ENCODE measurements at places on chromosomes 5 and 9. TPM values are rescaled to one million over a fixed set of nuclear protein-coding genes. Genes with fewer than 3 reads are reported as not detected.

Gene CER1
- total RNA-seq = not detected

Gene ABO
- not detected for total RNA-seq

Gene DOLK
- 29.9 TPM for total RNA-seq

Gene AHRR
- 6.2 TPM for total RNA-seq

Gene TMEM141
- total RNA-seq = 56.5 TPM

Gene NUDT2
- 21.8 TPM for total RNA-seq

Gene CARTPT
- total RNA-seq = not detected

Gene CAMK2A
- total RNA-seq = 0.77 TPM

Gene VLDLR
- total RNA-seq = 26.3 TPM

Gene TMOD1
- 2.6 TPM for total RNA-seq

Gene KIF4B
- total RNA-seq = under 0.01 TPM

Gene SHOC1
- under 0.01 TPM for total RNA-seq

Gene DPYSL3
- 135 TPM for total RNA-seq

Gene TIMD4
- not detected for total RNA-seq

Gene SPATA31E1
- total RNA-seq = not detected

Gene CDH9
- not detected for total RNA-seq

Gene CHD1
- total RNA-seq = 48.4 TPM

Gene TAL2
- total RNA-seq = not detected

Gene GLRA1
- total RNA-seq = not detected

Gene IL3
- not detected for total RNA-seq

Gene ORM2
- not detected for total RNA-seq

Gene OGN
- total RNA-seq = 1.3 TPM

Gene C5orf63
- 4.0 TPM for total RNA-seq

Gene ZDHHC21
- total RNA-seq = 6.4 TPM

Gene C9orf153
- total RNA-seq = 0.51 TPM

Gene NUTM2G
- not detected for total RNA-seq

Gene PDE6A
- under 0.01 TPM for total RNA-seq

Gene EGFLAM
- total RNA-seq = 0.33 TPM

Gene UTP15
- 20.8 TPM for total RNA-seq

Gene IGFBPL1
- not detected for total RNA-seq

Gene ADAMTS19
- total RNA-seq = 0.33 TPM

Gene BRD9
- total RNA-seq = 35.3 TPM

Data from fibroblast of lung (primary cell).